ENCODE measurements at places on chromosomes 1 and 21.

- no peak for DNase-seq
Measured at GRCh38 chr1:119093721-119094120, 46.7 kb downstream of the WARS2 start.

GRCh38 chr1:214587165-214587564 lies 15.8 kb upstream of the CENPF start:
- DNase-seq = no peak

GRCh38 chr1:42943166-42943565 lies 15.5 kb downstream of the SLC2A1 start:
- DNase-seq = no peak

DNA sequence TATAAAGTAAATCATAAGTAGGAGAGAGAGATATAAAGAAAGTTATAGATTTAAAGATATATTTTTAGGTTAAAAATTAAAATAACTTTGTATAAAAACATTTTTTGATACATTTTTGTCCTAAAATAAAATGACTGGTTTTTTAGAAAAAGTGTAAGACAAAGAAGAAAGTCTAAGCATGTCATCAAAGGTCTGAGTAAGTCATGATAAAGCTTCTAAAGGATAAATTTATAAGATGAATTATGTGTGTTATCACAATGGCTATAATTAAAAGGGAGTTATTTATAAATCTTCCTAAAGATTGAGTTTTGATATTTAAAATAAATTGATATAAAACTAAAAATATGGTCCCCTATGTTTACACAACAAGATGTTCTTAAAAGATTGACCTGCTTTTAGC lies 370.9 kb downstream of the PTPRU start:
- no peak for DNase-seq

GRCh38 chr1:62724430-62724829 lies 36.2 kb upstream of the DOCK7 start:
- no peak for DNase-seq

DNA sequence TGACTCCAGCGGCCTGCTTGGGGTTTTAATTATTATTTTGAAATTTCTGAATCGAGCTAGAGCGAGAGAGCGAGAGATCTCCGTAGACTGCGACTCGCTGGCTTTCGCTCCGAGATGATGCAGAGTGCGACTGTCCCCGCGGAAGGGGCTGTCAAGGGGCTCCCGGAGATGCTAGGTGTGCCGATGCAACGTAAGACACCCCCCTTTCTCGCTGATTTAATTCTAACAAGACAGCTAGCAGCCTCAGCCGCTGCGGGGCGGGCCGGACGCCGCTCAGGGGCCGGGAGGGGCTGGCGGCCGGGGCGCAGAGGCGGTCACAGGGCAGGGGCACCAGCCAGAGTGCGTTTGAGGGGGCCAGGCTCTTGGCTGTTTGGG lies 339 bp downstream of the LHX4 start:
- no peak for DNase-seq

Measured in NCI-H1930 (cell line).